ENCODE measurements at places on chromosomes 6 and 20.

DNA sequence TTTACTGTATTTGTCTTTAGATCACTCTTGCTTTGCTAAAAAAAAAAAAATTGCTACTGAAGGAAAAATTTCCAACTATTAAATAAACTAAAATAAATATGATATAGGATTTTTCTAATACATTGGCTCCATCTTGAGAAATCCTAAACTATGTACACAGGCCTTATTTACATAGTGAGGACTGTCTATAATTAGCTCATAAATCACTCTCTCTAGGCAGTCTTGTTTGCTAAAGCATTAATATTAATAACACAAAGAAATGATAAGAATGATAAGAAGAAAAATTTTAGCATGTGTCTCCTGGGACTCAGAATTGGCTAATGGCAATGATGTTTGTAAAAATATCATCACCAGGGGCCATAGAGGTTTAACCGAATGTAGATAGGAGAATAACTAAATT, 13.3 kb upstream of the CRYBG1 start:
- DNase-seq = no peak

DNA sequence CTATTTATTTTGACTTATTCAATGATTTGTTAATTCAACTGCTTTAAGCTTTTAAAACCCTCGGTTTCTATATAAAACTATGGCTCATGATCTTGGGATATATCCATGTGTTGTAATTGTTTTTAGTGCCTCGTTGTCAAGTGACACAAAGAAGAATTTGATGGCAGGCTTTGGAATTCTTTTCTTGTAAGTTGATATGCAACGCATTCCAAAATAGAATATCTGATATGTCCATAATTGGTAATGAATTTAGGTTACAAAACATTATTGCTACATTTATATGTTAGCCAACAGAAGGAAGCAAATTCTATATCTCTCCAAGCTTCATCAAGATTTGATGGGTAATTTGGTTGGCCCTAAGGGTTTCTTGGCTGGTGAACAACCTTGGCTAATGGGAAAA, 220.4 kb upstream of the RIMS1 start:
- peak; percentile 47 for DNase-seq

GRCh38 chr6:155227046-155227445, 36.8 kb upstream of the CLDN20 start:
- DNase-seq = no peak

- DNase-seq = no peak
Measured at GRCh38 chr6:157181649-157182048, 141.7 kb downstream of the TMEM242 start.

- no peak for DNase-seq
Measured at GRCh38 chr6:157885211-157885788, 62.3 kb downstream of the SNX9 start.

DNA sequence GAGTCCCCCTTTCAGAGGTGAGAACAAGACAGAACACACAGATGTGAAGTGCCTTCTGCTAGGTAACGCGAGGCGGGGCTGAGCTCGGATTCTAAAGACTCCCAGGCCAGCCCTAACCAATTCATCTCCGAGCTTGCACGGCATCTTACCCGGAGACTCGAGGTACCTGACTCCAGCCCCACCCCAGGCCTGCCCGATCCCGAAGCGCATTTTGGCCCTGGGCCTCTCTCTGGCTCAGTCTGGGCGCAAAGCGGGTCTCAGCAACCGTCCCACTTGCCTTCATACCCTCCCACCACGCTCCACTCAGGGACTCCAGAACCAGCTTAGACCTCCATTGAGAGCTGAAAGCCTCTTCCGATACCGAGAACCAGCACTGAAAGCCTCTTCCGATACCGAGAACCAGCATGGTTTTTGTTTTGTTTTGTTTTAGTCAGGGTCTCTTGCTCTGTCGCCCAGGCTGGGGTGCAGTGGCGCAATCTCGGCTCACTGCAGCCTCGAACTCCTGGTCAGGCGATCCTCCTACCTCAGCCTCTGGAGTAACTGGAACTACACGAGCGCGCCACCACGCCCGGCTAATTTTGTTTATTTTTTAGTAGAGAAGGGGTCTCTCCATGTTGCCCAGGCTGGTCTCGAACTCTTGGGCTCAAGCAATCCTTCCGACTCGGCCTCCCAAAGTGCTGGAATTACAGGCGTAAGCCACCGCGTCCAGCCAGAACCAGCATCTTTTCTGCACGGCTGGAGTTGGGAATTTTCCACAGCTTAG, 557 bp upstream of the DYNLRB1 start:
- DNase-seq = peak; percentile 19

DNA sequence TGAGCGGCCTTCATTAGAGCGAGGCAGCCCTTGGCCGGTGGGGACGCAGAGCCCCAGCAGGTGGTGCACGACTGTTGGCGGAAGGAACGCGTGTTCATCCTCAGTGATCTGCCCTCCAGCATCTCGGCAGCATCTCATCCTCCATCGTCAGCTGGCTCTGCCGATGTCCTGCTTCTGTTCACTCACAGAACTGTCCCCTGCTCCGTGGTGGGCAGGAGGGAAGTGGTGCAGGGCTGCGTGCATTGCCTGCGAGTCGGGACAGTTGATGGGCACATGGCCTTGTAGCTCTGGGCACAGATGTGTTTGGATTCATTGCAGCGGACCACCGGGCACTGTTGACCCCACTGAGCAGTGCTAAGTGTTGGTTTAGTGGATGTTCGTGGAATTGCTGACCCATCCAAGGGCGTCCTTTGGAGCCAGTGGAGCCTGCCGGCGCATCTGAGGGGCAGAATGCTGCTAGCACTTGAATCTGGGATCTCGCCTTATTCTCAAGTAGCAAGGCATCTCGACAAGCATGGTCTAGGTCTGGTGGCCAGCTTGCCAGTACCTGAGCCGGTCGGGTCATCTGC, 6.7 kb upstream of the SLC17A9 start:
- no peak for DNase-seq

DNA sequence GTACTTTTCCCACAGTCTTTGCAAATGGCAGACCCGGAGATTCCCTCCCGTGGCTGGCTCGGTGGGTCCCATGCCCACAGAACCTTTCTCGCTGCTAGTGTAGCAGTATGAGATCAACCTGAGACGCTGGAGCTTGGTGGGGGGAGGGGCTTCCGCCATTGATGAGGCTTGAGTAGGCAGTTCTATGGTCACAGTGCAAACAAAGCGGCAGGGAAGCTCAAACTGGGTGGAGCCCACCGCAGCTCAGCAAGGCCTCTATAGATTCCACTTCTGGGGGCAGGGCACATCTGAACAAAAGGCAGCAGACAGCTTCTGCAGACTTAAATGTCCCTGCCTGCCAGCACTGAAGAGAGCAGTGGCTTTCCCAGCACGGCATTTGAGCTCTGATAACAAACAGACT, 186.0 kb upstream of the KCNK16 start:
- no peak for DNase-seq

DNA sequence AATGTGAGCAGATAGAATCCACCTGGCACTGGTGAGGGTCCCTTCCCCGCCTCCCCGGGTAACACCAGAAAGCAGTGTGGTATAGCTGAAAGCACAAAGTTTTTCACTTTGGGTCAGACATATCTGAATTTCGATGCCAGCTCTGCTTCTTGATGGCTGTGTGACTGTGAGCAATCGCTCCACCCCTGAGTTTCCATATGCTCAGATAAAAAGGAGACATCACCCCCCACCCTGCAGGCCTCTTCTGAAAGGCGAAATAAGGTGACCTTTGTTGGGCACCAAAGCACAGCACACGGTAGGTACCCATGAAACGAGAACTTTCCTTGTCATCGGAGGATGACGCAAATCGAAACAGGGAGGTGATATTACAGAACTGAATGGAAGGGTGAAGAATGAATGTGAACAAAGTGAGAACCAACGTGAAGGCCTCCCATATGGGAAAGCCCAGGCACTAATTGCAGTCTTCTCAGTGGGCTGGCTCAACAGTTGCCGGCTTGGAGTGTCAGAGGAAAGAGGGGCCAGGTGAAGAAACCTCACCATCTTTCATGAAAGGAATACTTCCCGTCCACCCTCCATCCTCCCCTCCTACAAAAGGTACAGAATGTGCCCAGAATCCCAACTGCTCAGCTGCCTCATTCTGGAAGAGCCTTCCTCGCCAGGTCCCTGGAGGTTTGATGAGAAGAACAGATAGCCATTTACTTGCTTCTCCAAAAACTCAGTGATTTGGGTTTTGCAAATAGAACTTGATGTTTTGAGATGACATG, 61.8 kb downstream of the NFATC2 start:
- DNase-seq = no peak

DNA sequence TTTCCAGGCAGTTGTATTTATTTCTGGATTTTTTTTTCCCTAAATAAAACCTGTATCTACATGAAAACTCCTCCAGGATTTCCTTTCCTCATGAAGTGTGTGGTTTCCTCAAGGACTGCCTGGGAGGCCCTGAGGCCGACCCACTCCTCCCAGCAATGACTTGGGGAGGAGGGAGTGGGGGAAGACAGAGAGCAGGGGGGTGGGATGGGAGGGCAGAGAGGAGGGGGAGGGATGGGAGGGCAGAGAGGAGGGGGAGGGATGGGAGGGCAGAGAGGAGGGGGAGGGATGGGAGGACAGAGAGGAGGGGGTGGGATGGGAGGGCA, 161.8 kb upstream of the AGPAT4 start:
- no peak for DNase-seq

- no peak for DNase-seq
Measured at GRCh38 chr20:63542696-63543095, 4.9 kb downstream of the SRMS start.

DNA sequence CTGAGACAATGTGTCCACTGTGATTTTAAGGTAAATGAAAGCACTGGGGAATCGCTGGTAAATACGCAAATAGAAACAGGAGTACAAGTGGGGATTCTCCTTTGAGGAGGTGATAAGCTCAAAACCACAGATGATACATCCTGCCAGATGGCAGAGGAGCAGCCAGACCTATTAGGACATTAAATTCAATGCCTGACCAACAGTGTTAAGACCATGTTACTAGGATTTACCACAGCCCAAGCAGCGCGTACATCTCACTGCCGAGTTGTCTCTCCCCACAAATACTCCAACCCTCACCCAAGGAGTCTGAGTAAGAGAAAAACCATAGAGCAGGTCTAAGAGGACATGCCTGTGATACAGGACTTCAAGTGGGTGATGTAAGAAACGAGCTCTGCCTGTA, 68.9 kb upstream of the TULP1 start:
- no peak for DNase-seq

GRCh38 chr6:84448331-84448730, 220.9 kb upstream of the CEP162 start:
- no peak for DNase-seq

DNA sequence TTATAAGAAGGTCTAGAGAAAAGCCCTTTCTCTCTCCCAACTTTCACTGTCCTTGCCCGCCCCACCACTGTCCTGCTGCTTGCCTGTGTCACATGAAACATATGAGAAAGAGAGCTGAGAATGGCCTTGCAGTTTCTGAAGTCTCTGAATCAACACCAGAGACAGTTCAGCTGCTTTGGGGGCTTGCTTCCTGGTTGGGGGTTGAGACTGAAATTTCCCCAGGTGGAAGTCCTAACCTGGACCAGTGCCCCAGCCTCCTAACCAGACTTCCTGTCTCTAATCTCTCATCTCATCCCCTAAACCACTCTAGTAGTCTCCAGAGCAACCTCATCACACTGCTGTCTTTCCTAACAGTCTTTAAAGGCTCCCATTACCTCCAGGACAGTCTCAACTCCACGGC, 10.7 kb downstream of the TRAM2 start:
- DNase-seq = no peak

GRCh38 chr20:19531446-19531845, 226.6 kb upstream of the RIN2 start:
- DNase-seq = no peak

DNA sequence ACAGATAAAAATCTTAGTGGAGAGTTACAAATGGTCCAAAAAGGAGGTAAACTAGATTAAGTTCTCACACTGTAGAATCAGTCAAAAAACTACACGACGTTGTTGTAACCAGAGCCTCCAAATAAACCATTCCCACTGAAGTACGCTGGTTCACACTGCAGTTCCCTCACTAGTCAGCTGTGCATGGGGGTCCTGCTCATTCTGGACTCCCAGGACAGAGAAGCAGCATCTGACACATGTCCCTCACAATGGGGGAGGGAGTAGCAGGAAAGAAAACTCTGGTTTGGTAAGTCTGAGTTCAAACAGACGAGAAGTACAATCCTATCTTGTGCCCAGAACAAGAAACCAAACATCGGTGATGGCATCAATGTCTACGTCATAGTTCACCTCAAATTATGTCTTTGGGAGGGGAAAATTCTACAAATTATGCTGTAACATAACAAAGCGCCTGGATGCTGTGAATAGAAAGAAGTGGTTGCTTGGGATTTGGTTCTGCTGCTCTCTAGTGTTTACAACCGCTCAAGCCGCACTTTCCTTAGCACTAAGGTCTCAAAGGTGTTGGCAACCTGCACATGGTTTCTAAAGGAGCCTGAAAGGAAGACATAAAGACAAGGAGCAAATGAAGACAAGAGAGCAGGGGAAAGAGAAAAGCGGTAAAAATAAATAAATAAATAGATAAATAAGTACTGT, 208.0 kb downstream of the GMDS start:
- peak; percentile 10 for DNase-seq

GRCh38 chr6:128483472-128484135, 36.8 kb downstream of the PTPRK start:
- no peak for DNase-seq

DNA sequence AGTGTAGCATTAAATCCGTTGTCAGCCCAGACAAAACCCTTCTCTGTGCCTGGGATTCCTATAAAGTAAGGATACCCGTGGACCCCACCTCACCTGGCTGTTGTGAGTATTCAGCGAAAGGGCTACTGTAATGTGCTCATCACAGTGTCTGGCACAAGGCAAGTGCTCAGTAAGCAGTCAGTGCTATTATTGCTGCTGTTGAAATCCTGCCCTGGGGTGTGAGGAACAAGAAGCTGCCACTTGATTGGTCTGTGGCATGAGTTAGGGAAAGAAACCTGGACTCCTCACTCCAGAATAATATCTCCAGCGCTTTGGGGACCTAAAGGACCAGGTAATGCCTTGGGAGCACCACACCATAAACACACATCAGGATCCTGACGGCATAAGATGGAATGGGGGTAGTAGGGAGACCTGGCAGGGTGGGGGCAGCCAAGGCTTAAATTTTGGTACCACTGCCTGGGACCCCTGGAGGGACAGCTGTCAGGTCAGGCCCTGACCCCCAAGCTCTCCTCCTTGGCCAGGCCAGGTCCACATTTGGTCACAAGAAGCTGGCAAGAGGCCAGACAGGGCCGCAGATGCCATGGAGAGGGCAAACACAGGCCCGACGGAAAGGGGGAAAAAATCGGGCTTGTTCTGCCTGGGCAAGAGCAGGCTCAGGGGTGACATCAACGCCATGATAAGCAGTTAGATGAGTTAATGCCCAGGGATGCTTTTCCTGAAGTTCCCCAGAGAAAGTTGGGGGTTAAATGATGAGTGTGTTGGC, 66.5 kb downstream of the MRPL14 start:
- no peak for DNase-seq

GRCh38 chr6:98514796-98515195, 319.6 kb upstream of the POU3F2 start:
- no peak for DNase-seq

GRCh38 chr20:1446536-1446935, 20.1 kb downstream of the NSFL1C start:
- no peak for DNase-seq

- peak; percentile 79 for DNase-seq
Measured at GRCh38 chr20:3753098-3753497, 14.5 kb downstream of the ADISSP start.
